ENCODE measurements at places on chromosomes 6 and 20.

DNA sequence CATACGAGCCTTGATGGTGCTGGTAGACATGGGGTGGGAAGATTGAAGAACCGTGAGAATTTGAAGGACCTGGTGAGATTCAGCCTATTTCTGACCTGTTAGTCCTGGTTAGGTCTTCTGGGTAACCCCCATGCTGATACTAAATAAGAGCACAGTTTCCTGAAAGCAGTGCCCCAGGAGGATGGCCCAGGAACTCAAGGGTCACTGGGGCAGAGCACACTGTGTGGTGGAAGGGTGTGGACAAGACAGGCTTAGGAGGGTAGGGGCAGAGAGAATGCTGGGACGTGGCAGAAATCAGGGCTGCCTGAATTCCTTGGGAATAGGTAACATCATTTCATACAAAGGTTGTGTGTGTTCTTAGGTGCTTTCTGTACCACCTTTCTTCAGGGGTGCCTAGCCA lies 31.9 kb upstream of the ENPP1 start:
- no peak for DNase-seq

DNA sequence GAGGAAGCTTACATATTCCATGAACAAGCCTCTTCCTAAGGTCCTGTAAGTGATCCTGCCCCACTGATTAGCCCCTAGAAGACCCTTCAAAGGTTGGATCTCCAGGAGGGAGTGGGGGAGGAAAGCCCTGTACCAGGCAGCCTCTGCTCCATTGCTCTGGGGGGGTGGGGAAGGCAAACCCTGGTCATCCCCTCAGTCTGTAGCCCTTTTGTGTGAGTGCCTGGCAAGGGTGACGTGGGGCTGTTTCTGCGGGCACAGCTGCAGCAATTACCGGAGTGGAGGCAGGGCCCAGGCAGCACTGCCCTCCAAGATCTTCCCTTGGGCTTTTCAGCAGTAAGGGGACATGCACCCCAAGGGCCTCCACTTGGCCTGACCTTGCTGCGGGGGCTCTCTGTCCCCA lies at the start of gene MOG:
TSS of gene MOG (plus strand) at position 295 of the 400 bp plus-strand sequence. CDS start 118 bp downstream, outside the sequence.
- no peak for DNase-seq

- no peak for DNase-seq
Observed at GRCh38 chr6:6812427-6812826, 223.9 kb downstream of the LY86 start.

GRCh38 chr6:16712255-16712930 lies 48.9 kb downstream of the ATXN1 start:
- DNase-seq, result peak; percentile 41

- no peak for DNase-seq
Observed at GRCh38 chr6:18495236-18495635, 108.1 kb downstream of the RNF144B start.

DNA sequence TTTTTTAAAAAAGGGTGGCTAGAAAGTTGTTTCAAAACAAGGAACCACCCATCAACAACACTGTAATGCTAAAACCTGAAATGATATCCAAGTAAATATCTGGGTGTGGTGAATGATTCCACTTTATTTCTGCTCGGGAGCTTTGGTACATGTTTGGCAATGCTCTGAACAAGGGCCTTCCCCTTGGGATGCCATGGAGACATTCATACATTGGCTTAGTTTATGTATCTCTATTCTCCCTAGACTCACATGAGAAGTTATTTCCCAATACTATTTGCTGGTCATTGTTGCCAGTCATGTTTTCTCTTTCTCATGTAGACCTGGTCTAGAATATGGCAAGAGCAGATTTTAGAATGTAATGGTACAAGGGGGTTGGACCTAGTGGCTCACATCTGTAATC lies 22.9 kb downstream of the ADTRP start:
- DNase-seq, result no peak

DNA sequence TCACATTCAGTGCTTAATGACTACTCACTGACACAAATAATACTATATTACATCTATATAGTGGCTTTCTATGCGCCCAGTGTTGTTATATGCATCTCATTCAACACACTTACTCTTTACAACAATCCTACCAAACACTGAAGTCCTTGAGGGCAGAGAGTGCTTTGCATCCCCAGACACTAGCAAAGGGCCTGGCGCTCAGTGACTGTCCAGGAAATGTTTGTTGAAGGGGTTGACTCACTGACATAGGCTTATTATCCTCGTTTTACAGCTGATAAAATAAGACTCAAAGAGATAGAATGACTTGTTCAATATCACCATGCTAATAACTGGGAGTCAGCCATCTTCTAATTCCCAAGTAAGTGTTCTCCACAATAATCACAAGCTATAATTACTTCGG lies 163.3 kb downstream of the ARHGAP18 start:
- DNase-seq, result no peak

GRCh38 chr20:24001712-24002405 lies 13.3 kb upstream of the GGTLC1 start:
- DNase-seq, result no peak

- peak; percentile 40 for DNase-seq
Observed at GRCh38 chr6:6494677-6495076, 93.8 kb upstream of the LY86 start.

DNA sequence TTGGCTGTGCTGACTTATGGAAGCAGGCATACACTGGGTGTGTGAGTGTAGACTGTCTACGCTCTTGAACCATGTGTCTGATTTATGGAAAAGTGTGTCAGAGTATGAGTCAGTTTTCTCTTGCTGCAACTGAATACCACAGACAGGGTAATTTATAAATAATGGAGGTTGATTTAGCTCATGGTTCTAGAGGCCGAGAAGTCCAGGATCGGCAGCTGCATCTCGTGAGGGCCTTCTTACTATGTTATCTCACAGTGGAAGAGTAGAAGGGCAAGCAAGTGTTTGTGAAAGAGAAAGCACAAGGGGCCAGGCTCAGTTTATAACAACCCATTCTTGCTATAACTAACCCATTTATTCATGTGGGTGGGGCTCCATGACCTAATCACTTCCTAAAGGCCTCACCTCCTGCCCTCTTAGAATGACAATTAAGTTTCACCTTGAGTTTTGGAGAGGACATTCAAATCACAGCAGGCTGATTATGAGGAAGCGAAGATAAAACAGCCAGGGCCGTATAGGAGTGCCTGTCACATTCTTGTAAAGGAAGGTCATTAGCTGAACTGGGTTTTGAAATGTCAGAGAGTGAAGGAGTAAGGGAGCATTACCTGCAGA lies 6.7 kb downstream of the GPR31 start:
- DNase-seq, result no peak

DNA sequence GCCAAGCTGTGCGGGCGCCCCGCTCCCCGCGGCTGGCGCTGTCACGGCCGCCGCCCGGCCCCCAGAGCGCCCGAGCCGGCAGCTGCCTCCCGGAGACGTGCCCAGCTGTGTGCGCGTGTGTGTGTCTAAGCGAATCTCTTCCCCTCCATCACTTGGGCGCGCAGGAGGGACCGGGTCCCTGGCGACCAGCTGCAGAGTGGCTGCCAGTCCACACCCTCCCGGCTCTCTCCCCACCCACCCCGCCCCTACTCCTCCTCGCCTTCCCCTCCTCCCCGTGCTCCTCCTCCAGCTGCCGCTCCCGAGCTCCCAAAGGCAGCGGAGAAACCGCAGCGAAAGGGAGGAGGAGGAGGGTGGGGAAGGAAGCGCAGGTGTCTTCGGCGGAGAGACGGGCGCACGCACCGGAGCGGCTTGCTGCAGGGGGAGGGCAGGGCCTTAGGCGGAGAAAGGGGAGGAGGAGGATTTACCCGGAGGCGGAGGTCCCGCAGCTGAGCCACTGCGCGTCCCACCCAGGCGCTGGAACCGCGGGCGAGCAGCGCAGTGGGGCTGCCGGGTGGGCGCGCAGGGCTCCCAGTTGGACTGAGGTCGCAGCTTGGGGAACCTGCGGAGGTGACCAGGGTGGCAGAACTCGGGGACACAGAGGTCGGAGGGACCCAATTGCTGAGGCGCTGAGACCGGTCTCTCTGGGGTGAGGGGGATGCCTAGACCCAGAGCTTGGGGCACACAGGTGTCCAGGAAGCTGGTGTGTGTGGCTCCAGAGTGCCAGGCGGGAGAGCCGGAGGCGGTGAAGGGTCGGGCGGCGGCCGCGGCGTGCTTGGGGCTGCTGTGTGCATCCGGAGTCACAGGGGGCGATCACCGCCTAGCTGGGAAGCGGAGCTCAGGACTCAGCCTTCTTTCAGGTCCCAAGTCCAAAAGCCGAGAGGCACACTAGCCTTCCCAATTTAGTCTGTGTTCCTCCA lies at the start of gene HS3ST5:
TSS of gene HS3ST5 (minus strand) at position 198 of the 956 bp plus-strand sequence. CDS start 280,178 bp downstream, outside the sequence.
- peak; percentile 90 for DNase-seq

GRCh38 chr20:10906834-10907233 lies 233.0 kb upstream of the JAG1 start:
- DNase-seq, result no peak

- no peak for DNase-seq
Observed at GRCh38 chr6:55182016-55182650, 7.8 kb downstream of the HCRTR2 start.

DNA sequence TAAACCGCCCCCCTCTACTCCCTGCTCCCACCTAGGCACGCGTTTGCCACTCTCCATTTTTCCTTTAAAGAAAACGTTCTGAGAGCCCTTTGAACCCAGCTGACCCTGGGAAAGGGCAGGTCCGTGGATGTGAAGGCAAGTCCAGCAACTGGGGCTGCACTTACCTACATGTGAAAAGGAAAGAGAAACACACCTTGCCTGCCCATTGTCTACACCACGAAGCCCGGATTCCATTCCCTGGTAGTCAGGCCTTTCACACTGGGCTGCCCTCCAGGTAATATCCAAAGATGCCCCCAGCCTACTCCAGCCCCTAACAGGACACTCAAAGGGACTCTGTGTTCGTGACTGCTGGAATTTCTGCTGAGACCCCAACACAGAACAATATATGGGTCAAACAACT lies 94.4 kb downstream of the CD83 start:
- no peak for DNase-seq

DNA sequence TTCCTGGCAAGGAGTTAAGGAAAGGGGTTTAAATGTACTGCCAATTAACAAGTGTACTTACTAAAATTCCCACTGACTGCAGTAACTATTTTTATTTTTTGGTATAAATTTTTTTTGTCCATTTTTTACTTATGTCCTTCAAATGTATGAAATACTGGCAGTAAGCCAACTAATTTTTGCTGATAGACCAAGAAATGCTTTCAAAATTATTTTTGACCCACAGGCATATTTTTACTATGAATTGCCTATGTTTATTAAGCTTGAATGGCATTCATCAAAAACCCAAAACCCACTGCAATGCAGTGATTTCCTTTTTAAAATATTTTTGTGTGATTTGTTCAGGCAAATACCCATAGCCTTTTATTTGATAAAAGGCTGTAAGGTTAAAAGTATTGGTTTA lies 560.1 kb downstream of the UTRN start:
- no peak for DNase-seq

GRCh38 chr20:25038591-25039015 lies 19.3 kb downstream of the ACSS1 start:
- DNase-seq, result no peak

GRCh38 chr20:5656126-5656525 lies 94.1 kb upstream of the SHLD1 start:
- DNase-seq, result no peak

DNA sequence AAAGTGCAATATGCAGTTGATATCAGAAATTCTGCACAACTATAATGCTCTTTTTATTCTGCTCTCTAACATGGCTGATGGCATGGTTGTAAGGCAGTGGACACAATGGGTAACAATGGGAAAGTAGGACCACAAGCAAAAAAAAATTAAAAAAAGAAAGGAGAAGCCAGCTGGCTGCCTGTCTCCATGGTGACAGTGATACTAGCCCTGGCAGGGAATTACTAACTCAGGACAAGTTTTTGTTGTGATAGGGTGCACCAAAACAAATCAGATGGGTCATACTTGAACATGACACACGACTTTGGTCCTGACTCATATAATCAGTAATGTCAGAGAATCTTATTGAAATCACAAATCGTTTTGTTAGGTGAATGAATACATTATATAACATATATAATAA lies 169.4 kb downstream of the TRDN start:
- no peak for DNase-seq

- DNase-seq, result no peak
Observed at GRCh38 chr20:38073307-38074071, 39.9 kb downstream of the RPRD1B start.

- DNase-seq, result no peak
Observed at GRCh38 chr6:85127696-85128243, 322.1 kb upstream of the NT5E start.

DNA sequence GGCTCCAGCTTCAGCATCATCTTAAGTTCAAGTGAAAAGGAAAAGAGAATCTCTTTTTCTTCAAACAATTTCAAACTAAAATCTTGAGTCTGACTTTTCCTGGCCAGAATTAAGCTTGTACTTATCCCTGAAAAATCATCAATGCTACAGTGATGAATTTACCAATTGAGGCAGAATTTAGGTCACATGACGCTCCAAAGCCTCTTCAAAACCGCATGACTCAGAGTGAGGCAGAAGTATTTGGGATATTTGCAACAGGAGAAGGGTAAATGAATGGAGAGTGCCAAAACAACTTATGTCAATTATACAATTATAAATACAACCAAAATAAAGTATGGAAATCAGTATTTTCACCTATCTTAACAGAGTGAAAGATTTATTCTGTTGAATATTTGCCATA lies 515.5 kb downstream of the COL12A1 start:
- DNase-seq, result no peak

Data from BE2C (cell line).